Stimulated activated CD8-positive, alpha-beta memory T cell treated with anti-CD3 and anti-CD28 coated beads, Interleukin-7, amount 100 ng/mL, for 4 hours (primary cell): ENCODE measurements at places on chromosomes 4 and X.

DNA sequence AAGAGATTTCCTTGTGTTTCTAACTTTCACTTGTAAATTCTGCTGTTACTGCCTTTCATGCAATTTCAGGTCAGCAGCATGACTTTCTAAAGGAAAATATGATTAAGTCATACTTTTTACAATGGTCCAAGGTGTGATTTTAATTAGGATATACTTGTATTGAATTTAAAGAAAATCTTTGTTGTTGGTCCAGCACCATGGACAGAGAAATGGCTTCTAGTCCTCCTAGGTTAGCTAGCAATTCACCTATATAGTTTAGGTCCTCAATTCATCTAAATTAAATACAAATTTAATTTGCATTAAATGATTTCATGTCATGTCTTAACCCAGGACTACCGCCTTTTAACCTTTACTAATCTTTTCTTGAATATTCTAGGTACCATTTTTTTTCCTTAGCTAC, 304.9 kb upstream of the RPS6KA3 start:
- no peak for DNase-seq

- DNase-seq, result no peak
These were observed 146.2 kb upstream of the NDST4 start for GRCh38 chr4:115259642-115260041.

GRCh38 chr4:145520172-145520571, 38.5 kb downstream of the SMAD1 start:
- no peak for DNase-seq

DNA sequence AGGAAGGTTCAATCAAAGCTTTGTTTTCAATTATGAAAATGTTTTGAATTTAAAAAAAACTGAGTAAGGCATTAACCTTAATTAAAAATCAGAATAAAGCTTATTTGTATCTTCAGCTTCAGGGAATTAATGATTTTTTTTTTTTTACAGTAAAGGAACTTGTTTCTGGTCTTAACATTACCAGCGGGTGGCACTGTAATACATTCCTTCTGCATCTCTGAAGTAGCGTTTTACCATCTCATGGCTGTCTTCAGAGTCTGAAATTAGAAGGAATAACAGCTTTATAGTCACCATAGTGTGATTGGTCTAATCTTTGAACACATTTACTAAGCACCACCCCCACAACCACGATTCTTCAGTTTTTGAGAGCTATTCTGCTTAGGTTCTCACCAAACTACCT, 102.6 kb downstream of the IL1RAPL2 start:
- DNase-seq, result no peak
